AG09309 (cell line): ENCODE measurements at places on chromosomes 2 and 18.

GRCh38 chr2:79941179-79941578, 363.4 kb downstream of the LRRTM1 start:
- DNase-seq, result no peak

- DNase-seq, result no peak
Observed at GRCh38 chr18:59900222-59901128, 679 bp downstream of the PMAIP1 start.

GRCh38 chr2:239370403-239370802, 30.4 kb downstream of the HDAC4 start:
- no peak for DNase-seq

DNA sequence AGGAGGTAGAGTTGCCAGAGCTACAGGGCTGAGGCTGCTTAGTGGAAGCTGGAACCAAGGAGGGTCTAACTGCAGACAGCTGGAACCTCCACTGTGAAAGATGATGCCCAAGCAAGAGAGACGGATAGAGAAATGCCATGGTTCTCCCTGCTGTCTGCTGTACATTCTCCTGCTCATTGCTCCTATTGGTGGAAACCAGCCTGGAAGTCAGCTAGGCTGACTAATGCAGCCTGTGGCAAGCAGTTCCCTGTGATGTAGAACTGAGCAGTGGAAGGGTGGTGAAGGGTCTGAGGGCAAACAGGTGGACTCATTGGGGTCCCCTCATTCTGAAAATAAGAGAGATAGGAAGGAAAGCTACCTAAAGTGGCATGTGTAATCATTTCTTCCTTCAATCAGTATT, 563.6 kb downstream of the SLC4A3 start:
- DNase-seq, result no peak

- peak; percentile 3 for DNase-seq
Observed at GRCh38 chr18:48184118-48184517, 225.1 kb downstream of the ZBTB7C start.

- DNase-seq, result no peak
Observed at GRCh38 chr2:226902041-226902966, 66.5 kb downstream of the RHBDD1 start.

GRCh38 chr2:217801711-217802110, 201.1 kb downstream of the TNS1 start:
- DNase-seq, result no peak

GRCh38 chr18:42094875-42095274, 139.8 kb downstream of the PIK3C3 start:
- no peak for DNase-seq
